GM19239 (cell line): ENCODE measurements at places on chromosomes 2 and 18.

- DNase-seq, result no peak
Observed at GRCh38 chr2:46655551-46656436, 176.4 kb downstream of the TMEM247 start.

GRCh38 chr2:200297989-200298388 lies 8.5 kb upstream of the SPATS2L start:
- DNase-seq, result no peak

DNA sequence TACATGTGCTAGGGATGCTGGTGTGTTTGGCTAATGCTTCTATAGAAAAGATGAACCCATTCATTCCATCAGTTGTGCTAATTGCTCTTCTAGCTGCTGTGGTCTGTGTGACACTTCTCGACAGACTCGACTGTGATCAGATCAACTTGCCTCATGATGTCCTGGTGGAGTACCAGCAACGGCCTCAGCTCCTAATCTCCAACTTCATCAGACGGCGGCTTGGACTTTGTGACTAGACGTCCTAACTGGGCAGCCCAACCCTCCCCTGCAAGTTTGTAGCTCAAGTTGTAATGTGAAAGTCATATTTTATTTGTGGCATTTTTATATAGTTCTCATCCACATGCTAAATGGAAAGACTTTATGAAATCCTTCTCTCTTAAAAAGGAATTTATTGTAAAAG lies 33.0 kb downstream of the UPP2 start:
- DNase-seq, result no peak

GRCh38 chr2:174868878-174869277 lies 104.6 kb upstream of the CHRNA1 start:
- no peak for DNase-seq

DNA sequence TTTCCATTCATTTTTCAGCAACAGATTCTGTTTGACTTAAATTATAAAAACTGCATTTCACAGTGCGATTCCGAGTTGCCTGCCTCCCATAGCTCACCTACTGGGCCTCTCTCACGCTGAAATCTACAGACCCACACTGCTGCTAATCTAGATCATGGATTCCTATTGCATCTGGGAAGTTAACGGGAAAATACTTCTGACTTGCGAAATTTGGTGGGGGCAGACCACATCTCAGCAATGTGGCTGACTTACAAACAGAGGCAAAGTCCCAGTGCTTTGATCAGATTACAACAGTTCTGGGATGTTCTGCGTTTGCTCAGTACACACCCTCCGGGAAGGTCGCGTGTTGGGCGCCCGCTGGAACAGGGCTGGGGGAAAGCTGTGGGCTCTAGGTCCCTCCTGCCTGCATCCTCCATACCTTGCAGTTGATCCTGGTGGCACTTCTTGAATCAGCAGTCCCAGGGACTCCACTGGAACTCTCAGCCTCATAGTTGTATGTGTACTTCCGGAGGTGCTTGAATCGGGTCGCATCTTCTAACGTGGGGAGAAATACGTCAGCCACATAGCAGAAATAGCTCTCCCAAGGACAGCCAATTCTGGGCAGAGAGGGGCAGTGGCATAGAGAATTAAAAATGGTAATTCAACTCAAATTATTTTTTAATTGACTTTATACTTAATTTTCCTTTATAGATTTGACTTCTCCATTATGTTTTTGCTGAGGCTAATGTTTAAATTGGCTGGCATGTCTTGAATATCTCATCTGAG lies 1.7 kb downstream of the APOB start:
- DNase-seq, result no peak

GRCh38 chr2:46167406-46167805 lies 129.8 kb upstream of the EPAS1 start:
- DNase-seq, result no peak

GRCh38 chr2:121558329-121558728 lies 27.6 kb downstream of the RNU4ATAC start:
- DNase-seq, result no peak

DNA sequence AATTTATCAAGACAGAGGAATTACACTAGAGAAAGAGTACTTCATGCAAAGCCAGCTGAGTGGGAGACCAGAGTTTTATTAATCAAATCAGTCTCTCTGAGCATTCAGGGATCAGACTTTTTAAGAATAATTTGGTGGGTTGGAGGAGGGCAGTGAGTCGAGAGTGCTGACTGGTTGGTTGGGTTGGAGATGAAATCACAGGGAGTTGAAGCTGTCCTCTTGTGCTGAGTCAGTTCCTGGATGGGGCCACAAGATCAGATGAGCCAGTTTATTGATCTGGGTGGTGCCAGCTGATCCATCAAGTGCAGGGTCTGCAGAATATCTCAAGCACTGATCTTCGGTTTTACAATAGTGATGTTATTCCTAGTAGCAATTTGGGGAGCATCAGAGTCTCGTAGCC lies 21.4 kb upstream of the PDCL3 start:
- no peak for DNase-seq

DNA sequence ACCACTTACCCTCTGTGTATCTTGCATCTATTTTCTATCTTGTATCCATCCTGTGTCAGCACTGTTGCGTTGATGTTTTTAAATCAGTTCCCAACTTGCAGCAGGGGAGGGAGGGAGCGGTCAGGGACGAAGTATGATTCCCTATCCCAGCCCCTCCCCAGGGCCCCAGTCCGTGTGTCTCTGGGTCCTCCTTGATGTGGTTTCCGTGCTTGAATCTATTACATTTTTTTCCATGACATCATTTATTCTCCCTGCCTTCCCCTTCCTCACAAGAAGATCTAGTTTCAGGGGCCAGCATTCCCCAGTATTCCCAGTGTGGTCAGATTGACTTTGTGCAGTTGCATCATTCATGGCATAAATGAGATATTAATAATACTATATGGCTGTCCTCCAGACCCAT lies 479.3 kb downstream of the PTPRM start:
- DNase-seq, result no peak

DNA sequence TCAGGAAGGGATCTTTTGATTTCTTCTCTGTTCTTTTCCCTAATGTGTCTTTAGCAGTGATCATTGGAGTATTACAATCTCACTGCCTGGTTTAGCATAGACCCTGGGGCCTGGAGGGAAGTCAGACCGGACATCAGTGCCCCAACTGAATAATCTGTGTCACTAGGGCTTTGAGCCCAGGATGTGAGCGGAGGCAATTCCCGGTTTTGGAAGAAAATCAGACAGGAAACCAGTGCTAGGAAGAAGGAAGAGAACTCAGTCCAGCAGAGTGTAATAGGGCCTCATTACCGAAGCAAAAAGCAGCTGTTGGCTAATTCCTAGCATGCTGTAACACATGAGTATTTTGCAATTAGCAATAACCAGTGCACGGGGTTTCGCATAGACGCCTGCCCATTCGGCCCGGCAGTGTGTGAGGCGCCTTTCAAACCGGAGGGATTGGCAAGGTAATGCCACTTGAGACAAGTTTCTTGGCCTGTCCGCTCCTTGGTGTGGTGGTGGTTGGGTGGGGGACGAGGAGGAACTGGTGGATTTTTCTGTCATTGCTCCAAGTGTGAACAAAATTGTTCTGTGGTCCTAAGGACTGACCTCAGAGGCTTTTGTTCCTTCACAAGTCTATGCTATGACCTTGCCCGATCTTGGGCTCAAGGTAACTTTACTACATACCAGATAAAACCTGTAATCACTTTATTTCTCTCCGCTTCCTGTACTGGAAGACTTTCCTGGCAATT lies 2.8 kb downstream of the FOSL2 start:
- no peak for DNase-seq

DNA sequence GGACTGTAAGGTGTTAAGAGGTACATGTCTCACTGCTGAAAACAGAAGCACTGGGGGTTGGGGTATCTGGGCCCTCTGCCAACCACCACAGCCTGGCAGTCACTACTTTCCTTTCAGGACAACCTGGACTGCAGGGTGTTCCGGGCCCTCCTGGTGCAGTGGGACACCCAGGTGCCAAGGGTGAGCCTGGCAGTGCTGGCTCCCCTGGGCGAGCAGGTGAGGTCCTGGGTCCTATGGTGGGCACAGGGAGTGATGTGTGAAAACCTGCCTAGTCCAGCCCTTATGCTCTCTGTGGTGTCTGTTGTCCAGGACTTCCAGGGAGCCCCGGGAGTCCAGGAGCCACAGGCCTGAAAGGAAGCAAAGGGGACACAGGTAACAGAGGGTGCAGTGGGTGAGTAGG lies 40.0 kb downstream of the MARCO start:
- no peak for DNase-seq

DNA sequence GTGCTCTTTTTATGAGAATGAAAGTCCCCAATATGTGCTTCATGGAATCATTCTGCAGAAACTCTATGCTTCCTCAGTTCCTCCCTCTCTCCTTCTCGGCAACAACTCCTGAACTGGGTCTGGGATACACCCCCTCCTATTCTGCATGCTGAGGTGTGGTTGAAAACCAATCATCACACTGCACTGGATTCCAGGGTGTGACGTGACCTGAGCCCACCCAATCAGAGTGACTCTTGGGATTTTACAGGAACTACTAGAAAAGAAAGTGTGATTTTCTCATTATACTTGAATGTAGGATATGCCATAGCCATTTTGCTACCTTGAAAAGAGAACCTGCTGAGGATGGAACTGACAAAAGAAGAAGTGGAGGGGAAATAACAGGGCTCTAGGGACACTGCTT lies 36.3 kb downstream of the ACVR1 start:
- no peak for DNase-seq

GRCh38 chr2:209946539-209946938 lies 55.9 kb upstream of the RPE start:
- no peak for DNase-seq

- DNase-seq, result no peak
Observed at GRCh38 chr2:16076911-16077310, 136.6 kb downstream of the MYCN start.

DNA sequence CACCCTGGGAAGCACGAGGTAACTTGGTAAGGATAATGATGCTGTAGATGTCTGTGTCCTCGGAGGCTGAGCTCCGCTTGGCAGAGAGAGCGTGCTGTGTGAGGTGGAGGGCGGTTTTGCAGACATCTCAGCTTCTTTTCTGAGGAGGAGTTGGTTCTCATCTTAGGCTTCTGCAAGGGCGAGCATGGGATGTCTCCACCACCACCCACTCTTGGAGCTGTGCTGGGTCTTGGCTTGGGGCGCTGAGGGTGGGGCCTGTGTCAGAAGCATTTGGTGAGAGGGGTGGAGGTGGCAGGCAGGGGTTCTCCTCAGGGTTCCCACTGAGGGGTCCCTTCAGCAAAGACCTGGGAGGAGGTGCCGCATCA lies 9.2 kb downstream of the OXER1 start:
- no peak for DNase-seq

GRCh38 chr18:8871489-8871888 lies 166.1 kb downstream of the MTCL1 start:
- no peak for DNase-seq

- DNase-seq, result no peak
Observed at GRCh38 chr2:455015-455705, 167.3 kb upstream of the ALKAL2 start.

DNA sequence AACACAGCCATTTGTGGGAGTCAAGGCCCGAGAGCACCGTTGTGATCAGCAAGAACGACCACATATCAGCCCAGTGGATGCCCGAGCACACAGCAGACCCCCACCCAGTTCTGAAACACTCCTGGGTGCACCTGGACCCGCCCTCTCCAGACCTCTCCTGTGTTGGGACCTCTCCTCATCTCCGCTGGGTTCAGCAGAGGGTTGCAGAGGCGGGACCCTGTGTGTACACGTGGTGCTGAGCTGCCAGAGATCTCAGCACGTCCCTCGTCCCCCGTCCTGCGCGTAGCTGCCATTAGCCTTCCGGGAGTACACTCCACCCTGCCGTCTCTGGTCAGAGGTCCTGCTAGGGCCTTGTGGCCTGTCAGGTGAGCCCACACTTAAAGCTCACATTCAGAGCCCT lies 51.7 kb downstream of the ADI1 start:
- DNase-seq, result no peak

GRCh38 chr2:96325041-96325883 lies at the start of gene ITPRIPL1:
ITPRIPL1 (plus strand) TSS chr2:96325317; CDS start chr2:96325840, 523 bp downstream.
- DNase-seq, result no peak

DNA sequence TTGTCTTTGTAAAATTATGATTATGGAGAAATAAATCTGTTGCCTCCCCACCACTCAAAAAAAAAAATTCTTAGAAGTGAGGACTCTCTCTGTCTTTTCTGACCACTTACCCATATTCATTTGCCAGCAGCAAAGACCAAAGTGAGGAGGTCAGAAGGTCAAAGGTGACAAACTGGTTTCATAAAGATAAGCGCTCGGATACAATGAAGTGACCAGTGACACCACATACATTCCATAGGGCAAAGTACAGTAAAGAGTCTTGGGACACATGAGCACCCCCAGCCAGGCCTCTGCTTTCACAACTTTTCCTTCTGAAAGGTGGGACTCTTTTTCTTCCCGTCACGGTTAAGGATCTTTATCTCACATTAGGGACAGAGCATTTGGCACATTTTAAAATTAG lies 75.9 kb upstream of the TCF4 start:
- DNase-seq, result no peak

DNA sequence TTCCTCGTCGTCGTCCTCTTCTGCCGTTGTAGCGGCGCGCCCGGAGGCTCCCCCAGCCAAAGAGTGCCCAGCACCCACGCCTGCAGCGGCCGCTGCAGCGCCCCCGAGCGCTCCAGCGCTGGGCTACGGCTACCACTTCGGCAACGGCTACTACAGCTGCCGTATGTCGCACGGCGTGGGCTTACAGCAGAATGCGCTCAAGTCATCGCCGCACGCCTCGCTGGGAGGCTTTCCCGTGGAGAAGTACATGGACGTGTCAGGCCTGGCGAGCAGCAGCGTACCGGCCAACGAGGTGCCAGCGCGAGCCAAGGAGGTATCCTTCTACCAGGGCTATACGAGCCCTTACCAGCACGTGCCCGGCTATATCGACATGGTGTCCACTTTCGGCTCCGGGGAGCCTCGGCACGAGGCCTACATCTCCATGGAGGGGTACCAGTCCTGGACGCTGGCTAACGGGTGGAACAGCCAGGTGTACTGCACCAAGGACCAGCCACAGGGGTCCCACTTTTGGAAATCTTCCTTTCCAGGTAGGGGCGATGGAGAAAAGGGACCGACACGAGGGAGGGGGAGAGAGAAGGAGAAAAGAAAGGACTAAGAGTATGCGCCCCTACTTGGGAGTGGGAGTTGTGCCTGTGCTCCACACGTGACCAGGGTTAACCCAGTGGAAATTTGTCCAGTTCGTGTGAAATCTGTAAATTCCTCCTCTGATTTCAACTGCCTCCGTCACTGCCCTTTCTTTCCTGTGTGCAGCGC lies 800 bp downstream of the HOXD13 start:
- DNase-seq, result no peak

DNA sequence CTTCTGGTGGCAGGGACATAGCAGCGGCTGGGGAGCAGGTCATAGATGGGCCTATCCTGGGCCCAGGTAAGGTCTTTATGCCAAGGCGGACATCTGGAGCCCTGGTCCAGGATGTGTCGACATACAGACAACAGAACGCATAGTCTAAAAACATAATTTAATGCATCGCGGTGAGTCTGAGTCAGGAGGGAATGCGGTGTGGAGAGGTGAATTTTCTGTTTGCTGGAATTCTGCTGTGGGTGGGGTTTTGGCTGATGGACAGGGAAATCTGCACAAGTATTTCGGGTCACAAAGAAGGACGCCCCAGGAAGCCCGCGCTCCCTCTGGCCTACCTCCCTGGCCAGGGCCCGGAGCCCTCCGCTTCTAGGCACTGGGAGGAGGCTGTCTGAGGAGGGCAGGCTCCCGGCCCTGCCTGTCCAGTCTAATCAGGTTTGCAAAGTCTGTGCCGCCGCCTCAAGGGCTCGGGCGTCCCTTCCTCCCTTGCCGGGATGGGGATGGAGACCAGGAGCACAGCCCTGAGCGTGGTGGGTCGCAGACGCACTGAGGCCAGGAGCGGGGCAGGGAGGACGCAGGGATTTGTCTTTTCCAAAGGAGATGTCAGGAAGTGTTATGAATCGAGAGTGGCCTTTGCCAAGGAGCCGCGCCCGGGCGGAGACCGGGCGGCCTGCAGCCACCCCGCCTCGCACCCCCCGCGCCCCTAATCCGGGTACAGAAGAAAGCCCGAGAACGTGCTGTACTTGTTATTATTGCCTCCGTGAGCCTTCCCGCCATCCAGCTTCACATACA lies 2.3 kb downstream of the C1QL2 start:
- DNase-seq, result no peak
